ENCODE measurements at places on chromosomes 6 and 20. TPM values are rescaled to one million over a fixed set of nuclear protein-coding genes. Genes with fewer than 3 reads are reported as not detected.

The BMP2 gene
- total RNA-seq = 5.0 TPM

The CHRNA4 gene
- not detected for total RNA-seq

The FRMD1 gene
- total RNA-seq = 0.66 TPM

The CRIP3 gene
- 2.1 TPM for total RNA-seq

The SLC22A1 gene
- total RNA-seq = 3.2 TPM

The GID8 gene
- 31.8 TPM for total RNA-seq

The RPS6KA2 gene
- 23.7 TPM for total RNA-seq

The TAGAP gene
- total RNA-seq = 2.9 TPM

The THBS2 gene
- 73.0 TPM for total RNA-seq

DNA sequence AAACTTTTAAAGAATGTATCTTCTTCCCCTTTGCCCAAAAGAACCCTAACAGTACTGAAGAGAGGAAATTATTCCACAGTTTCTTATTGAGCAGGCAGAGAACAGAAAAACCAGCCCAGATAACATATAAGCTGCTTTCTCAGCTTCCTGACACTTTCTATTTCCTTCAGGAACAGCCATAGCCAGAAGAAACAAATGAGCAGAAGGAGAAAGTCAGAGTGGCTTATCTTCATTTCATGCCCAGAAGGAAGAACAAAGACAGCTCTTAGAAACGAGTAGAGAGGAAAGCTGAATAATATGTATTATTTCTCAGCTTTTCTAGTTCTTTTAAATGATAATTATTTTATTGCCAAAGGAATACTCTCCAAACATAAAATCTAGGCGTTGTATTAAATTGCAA, 793.7 kb downstream of the GRIK2 start:
- H3K27me3 ChIP-seq = no peaks in the 10 kb centered on the region
- H3K36me3 ChIP-seq = no peaks in the 10 kb centered on the region
- no peak overlapping the region for H3K27ac ChIP-seq
- no peaks in the 10 kb centered on the region for H3K4me1 ChIP-seq
- DNase-seq = no peak
- H3K4me3 ChIP-seq = no peak overlapping the region

DNA sequence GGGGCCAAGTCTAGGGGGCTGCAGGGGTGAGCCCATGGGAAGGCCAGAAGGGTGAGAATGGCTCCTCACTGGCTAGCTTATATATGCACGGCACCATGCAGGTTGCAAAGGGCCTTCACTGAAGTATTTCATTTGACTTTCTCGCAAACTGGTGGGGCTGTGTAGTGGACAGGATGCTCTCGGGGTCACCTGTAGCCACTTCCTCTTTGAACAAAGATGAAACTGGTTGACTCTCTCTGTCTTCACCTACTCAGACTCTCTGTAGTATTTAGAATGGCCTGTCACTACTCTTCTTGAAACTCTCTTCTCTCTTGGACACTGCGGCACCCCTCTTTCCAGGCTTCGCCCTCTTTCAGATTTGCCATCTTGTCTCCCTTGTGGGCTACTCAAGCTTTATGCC, 560.5 kb downstream of the PKHD1 start:
- no peaks in the 10 kb centered on the region for H3K4me1 ChIP-seq
- H3K36me3 ChIP-seq = no peaks in the 10 kb centered on the region
- H3K4me3 ChIP-seq = no peak overlapping the region
- H3K27ac ChIP-seq = no peak overlapping the region
- no peaks in the 10 kb centered on the region for H3K27me3 ChIP-seq

GRCh38 chr6:26152226-26153101, 65.2 kb downstream of the HFE start:
- H3K4me1 ChIP-seq = no peaks in the 10 kb centered on the region
- H3K27me3 ChIP-seq = no peaks in the 10 kb centered on the region
- no peak overlapping the region for H3K4me3 ChIP-seq
- H3K36me3 ChIP-seq = no peaks in the 10 kb centered on the region
- H3K27ac ChIP-seq = no peak overlapping the region

DNA sequence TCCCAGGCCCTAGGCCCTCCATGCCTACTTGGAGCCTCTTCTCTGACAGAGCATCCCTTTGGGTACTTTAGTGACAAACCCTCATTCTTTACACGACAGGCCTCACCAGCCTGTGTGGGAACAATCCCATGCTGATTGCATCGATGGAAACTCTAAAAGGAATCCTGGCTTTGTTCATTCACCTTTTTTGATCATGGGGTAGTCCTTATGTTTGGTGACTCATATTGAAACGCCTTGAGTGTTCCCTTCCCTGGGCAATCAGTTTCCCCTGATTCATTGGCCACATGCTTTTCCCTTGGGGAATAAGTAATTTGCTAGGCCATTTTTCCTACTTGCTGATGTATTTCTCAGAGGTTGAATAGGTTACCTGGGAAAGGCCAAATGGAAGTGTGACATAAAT, 14.7 kb upstream of the TNFAIP3 start:
- H3K27me3 ChIP-seq = no peaks in the 10 kb centered on the region
- no peak for DNase-seq
- H3K4me3 ChIP-seq = no peak overlapping the region
- no peak overlapping the region for H3K27ac ChIP-seq
- H3K4me1 ChIP-seq = no peaks in the 10 kb centered on the region

- H3K27ac ChIP-seq = no peak overlapping the region
- DNase-seq = no peak
- H3K27me3 ChIP-seq = no peaks in the 10 kb centered on the region
- H3K4me3 ChIP-seq = no peak overlapping the region
- no peaks in the 10 kb centered on the region for H3K36me3 ChIP-seq
Measured at GRCh38 chr6:138336221-138336620, 41.5 kb upstream of the SMIM28 start.

DNA sequence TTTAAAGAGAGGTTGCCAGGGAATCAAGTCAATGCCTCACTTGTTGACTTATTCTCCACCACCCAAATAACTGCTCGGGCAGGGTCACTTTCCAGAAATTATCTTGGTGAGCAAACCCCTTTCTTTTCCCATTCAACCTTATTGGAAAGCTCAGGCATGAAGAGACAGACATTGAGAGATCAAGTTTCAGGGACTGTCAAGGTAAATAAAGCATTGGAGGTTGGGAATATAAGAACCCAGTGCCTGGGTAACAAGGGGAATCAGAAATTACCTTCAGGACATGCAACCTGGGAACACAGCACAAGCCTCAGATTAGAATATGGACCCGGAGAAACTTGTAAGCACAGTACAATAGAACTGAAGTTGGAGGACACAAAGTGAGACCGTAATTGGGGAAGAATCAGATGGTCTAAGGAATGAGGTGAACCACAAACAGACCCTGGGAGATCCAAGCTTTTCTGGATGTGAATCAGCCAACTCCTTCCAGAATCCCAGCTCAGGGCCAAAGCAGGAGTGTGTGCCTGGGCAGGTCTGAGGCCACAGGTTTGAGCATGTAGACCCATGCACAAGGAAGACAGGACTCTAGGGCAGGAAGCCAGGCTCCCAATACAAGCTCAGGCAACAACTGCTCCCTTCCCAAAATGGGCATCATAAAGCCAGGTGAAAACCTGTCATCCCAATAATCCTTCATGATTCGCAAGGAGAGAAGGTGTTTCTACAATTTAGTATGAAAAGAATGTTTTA, 512.8 kb downstream of the MAFB start:
- DNase-seq = no peak
- no peaks in the 10 kb centered on the region for H3K27me3 ChIP-seq
- no peaks in the 10 kb centered on the region for H3K4me1 ChIP-seq
- no peaks in the 10 kb centered on the region for H3K36me3 ChIP-seq

DNA sequence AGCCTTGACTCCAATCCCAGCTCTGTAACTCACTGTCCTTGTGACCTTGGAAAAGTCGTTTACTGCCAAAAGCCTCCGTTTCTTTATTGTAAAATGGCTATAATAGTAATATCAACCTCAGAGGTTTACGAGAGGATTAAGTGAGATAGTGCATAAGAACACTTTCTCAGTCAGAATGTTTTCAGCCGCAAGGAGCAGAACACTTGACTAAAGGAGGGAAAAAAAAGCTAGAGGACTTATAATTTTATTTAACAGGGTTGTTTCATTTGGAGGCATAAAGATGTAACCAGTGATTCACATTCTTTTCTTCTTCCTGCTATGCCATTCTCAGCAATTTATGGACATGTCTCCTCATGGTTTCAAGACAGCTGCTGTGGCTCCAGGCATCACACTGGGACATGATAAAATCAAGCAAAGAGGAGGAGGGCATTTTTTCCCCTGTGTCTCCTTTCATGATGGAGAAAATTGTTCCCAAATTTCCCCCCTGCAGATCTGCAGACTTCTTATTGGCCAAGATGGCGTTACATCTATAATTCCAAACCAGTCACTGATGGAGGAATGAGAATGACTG, 143.0 kb upstream of the PTPN1 start:
- no peak for DNase-seq
- no peaks in the 10 kb centered on the region for H3K27me3 ChIP-seq
- H3K36me3 ChIP-seq = no peaks in the 10 kb centered on the region
- H3K4me3 ChIP-seq = no peak overlapping the region
- no peaks in the 10 kb centered on the region for H3K4me1 ChIP-seq

GRCh38 chr6:26087284-26088115, at the start of gene HFE:
Gene HFE (plus strand): TSS chr6:26087429. CDS start chr6:26087441, 12 bp downstream.
- H3K27me3 ChIP-seq = no peaks in the 10 kb centered on the region
- peak within 1 kb of the TSS; percentile 65 for H3K4me3 ChIP-seq
- DNase-seq = no peak
- H3K4me1 ChIP-seq = no peaks in the 10 kb centered on the region

- no peaks in the 10 kb centered on the region for H3K4me1 ChIP-seq
- H3K27me3 ChIP-seq = no peaks in the 10 kb centered on the region
- no peaks in the 10 kb centered on the region for H3K36me3 ChIP-seq
Measured at GRCh38 chr20:8858181-8858787, 210.6 kb upstream of the PLCB4 start.

- H3K4me3 ChIP-seq = no peak overlapping the region
- H3K4me1 ChIP-seq = no peaks in the 10 kb centered on the region
- H3K36me3 ChIP-seq = no peaks in the 10 kb centered on the region
Measured at GRCh38 chr20:23211164-23211563, 125.0 kb upstream of the CD93 start.

DNA sequence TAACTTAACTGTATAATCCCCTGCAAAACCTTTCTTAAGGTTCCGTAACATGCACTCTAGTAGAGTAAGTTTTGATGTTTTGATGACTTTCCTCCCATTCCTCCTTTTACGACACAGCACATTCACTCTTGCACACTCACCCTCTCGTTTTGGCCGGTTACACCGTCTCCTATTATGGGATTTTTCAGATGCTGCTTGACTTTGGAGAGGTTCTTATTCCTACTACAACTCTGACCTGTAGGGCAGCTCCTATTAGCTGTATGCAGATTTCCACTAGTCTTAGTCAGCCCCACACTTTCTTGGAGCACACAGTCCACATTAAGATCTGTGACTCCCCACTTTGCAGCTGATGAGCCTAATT, 223.7 kb upstream of the SYNCRIP start:
- DNase-seq = no peak
- H3K27me3 ChIP-seq = no peaks in the 10 kb centered on the region
- peak overlapping the region; percentile 45 for H3K4me3 ChIP-seq
- no peak overlapping the region for H3K27ac ChIP-seq

GRCh38 chr20:36148439-36148838, 6.1 kb upstream of the EPB41L1 start:
- H3K4me3 ChIP-seq = no peak overlapping the region
- no peaks in the 10 kb centered on the region for H3K36me3 ChIP-seq
- peaks cover 2% of the 10 kb centered on the region for H3K4me1 ChIP-seq
- no peaks in the 10 kb centered on the region for H3K27me3 ChIP-seq
- H3K27ac ChIP-seq = peak overlapping the region; percentile 26
- no peak for DNase-seq

GRCh38 chr6:142934106-142934505, 10.9 kb downstream of the HIVEP2 start:
- no peaks in the 10 kb centered on the region for H3K4me1 ChIP-seq
- DNase-seq = no peak
- H3K36me3 ChIP-seq = no peaks in the 10 kb centered on the region
- no peaks in the 10 kb centered on the region for H3K27me3 ChIP-seq
- H3K4me3 ChIP-seq = no peak overlapping the region

DNA sequence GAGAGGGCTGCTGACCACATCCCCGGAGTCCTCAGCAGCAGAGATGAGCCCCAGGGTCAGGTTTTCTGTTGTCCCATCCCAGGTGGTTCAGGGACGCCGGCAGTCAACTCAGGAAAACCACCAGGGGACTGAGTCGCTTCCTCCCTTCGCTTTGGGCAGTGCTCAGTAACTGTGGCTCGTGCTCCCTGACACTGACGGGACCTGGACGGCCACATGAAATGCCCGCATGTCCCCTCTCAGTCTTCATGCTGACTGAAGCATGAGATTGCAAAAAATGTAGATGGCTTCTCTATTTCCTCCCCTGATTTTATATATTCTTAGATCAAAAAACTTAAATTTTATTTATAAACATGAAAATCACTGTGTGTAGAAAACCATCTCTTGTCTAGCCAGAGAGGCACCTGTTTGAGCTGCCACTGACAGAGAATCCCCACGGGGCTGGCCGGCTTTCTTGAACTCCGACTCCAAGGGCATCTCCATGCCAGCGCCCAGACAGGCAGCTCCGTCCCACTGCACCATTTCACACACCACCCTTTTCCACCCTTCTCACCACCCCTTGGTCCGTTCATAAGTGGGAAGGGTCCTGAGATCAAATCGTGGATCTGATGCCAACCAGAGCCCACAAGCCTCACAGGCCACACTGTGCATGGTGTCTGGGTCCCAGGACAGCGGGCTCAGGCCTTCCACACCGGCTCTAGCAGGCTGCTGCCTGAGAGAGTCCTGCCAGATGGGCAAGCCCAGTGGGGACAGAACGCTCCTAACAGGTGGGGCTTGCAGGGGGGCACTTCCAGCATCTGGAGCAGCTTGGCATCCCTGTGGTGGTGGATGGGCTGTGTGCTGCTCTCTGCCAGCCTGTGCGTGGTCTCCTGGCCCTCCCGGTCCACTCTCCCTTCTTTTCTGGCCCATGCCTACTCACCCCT, 98.2 kb downstream of the SMOC2 start:
- no peaks in the 10 kb centered on the region for H3K27me3 ChIP-seq
- no peaks in the 10 kb centered on the region for H3K4me1 ChIP-seq
- no peak for DNase-seq
- peak overlapping the region; percentile 79 for H3K27ac ChIP-seq
- no peaks in the 10 kb centered on the region for H3K36me3 ChIP-seq
- no peak overlapping the region for H3K4me3 ChIP-seq

- H3K4me1 ChIP-seq = no peaks in the 10 kb centered on the region
- H3K4me3 ChIP-seq = no peak overlapping the region
- no peak overlapping the region for H3K27ac ChIP-seq
- no peaks in the 10 kb centered on the region for H3K27me3 ChIP-seq
Measured at GRCh38 chr6:82902290-82902689, 163.4 kb downstream of the UBE3D start.

GRCh38 chr20:52494244-52494643, 302.7 kb upstream of the ZFP64 start:
- H3K4me3 ChIP-seq = no peak overlapping the region
- no peaks in the 10 kb centered on the region for H3K4me1 ChIP-seq
- no peak overlapping the region for H3K27ac ChIP-seq
- no peak for DNase-seq

GRCh38 chr6:157699777-157700636, 123.0 kb upstream of the SNX9 start:
- H3K4me3 ChIP-seq = no peak overlapping the region
- H3K27ac ChIP-seq = no peak overlapping the region
- no peak for DNase-seq
- H3K27me3 ChIP-seq = no peaks in the 10 kb centered on the region
- no peaks in the 10 kb centered on the region for H3K36me3 ChIP-seq

GRCh38 chr6:74731931-74732330, 473.9 kb downstream of the COL12A1 start:
- no peaks in the 10 kb centered on the region for H3K27me3 ChIP-seq
- no peak for DNase-seq
- H3K27ac ChIP-seq = no peak overlapping the region
- no peak overlapping the region for H3K4me3 ChIP-seq
- H3K36me3 ChIP-seq = no peaks in the 10 kb centered on the region

Data from breast epithelium (tissue), 4 donors.